Calu3 (cell line): ENCODE measurements at places on chromosomes 5 and 9. TPM values are rescaled to one million over a fixed set of nuclear protein-coding genes. Genes with fewer than 3 reads are reported as not detected.
A peak's percentile ranks its signal among the peaks of the same experiment; 100 is the strongest.

The TLR4 gene
- 0.12 and 0.64 TPM in 2 replicates for total RNA-seq

GRCh38 chr5:167638816-167639215 is 652.6 kb upstream of the WWC1 start:
- no peak for DNase-seq

- DNase-seq, result no peak
Observed at GRCh38 chr5:140111011-140111858, 2.7 kb upstream of the PURA start.

DNA sequence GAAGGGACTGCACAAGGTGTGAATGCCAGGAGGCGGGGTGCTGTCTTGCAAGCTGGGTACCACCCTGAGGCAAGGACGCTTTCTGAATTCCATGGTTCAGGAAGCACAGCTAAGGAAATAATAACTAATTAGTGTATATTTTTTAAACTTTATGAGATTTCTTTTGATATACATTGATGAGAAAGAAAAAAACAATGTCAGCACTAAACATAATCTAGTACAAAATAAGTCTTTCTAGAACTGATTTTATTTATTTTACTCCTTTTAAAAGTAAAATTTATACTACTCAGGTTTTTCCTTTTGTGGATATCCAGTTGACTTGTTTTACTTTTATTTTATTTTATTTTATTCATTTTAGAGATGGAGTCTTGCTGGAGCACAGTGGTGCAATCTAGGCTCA is 3.6 kb downstream of the DNAJC21 start:
- DNase-seq, result no peak

DNA sequence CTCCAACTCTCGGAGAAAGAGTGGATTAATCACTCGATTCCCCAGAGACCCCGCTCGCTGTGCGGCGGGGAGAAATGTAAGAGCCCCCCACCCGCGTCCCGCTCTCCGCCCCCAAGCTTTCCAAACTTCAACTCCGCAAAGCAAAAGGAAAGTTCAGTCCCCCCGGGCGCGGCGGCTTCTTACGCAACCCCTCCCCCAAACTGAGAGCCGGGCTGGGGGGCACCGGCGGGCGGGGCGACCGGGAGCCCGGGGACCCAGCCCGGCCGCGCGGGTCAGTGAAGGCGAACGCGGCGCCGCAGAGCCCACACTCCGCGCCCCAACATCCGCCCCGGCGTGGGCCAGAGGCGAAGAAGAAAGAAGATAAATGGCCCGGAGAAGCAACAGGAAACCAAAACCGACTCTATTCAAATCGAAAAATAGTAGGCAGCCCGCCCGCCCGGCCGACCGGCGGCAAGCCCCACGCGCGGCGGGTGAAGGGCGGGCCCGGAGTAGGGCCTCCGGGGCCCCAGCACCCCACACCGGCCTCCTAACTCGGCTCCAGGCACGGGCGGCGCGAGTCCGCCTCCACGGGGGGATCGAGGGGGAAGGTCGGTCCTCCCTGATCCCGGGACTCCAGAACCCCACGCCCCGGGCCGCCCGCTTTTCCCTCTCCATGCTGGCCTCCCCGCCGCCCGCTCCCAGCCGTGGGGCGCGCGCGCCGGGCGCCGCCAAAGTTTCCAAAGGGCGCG is 720 bp downstream of the NOTCH1 start:
- DNase-seq, result peak; percentile 18

DNA sequence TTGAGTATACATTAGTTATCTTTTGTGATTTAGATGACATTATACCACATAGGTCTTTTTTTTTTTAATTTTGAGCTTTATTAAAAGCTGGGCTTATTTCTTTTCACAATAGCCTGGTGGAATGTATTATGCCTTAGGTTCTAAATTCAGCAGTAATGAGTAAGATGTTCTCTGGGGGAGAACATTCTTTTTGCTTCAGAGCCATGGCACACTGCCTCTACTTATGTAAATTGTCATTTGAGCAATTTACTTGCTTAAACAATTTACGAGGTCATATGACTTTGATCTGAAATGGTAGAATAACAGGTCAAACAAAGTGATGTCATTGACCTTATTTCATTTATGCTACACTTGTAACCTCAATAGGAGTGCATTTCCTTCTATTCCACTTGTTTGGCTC is 154.2 kb downstream of the FOCAD start:
- no peak for DNase-seq

GRCh38 chr5:108869066-108869465 is 121.4 kb downstream of the FER start:
- no peak for DNase-seq

DNA sequence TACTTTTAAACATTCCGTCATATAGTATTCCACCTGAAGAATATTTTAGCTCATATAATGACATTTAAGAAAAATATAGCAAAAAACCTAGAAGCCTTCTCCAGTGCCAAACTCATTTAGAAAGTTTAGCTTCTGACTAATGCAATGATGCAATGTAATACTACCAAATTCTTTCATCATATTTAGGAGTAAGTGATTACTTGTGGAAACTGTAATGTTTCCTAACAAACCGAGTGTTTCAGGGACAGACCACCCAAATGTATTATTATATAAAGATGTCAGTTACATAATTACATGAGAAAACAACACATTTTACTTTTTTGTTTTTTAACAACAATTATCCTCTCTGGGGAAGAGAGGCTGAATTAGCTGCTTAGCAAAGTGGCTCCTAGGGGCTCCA is 316.2 kb downstream of the ARL15 start:
- no peak for DNase-seq

- DNase-seq, result no peak
Observed at GRCh38 chr5:893711-894110, 1.0 kb downstream of the TRIP13 start.

GRCh38 chr5:95709967-95710650 is 21.0 kb upstream of the RHOBTB3 start:
- DNase-seq, result peak; percentile 54

- peak; percentile 57 for DNase-seq
Observed at GRCh38 chr5:74948031-74948546, 81.9 kb upstream of the FAM169A start.

- no peak for DNase-seq
Observed at GRCh38 chr5:9265441-9266287, 280.2 kb downstream of the SEMA5A start.

DNA sequence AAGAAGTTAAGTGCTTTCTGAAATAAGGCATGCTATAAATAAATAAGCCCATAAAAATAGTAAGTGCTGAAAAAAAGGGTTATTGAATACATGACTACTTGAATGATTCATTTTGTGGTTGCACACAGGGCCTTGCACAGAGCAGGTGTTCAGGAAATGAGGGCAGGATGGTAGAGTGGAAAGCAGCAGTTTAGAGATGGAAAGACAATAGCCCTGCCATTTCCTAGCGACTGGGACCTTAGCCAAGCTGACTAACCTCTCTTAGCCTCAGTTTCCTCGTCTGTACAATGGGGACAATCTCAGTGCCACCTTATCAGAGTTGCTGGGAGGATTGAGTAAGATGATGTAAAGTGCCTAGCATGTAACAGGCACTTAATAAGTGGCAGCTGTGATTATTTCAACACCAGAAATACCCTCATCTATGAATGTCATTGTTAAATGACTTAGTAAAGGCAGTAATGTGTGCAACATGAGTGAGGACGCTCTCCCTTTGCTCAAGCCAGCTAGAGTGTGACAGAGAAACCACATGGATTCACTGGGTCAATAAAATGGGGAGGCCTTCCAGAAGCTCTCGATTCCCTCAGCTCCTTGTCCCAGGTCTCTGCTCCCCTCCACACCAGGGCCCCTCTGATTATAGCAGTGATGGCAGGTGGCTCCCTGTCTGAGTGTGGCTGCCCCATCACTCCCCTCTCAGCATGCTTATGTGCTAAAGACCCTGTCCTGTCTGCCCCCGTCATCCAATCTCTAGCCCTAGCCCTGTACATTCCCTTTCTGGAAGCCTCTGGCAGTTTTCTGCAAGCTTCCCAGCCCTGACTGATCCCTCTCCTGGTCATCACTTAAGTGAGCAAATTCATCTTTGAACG is 16.0 kb upstream of the PHF19 start:
- no peak for DNase-seq
